ENCODE measurements at places on chromosomes 3 and 15. TPM values are rescaled to one million over a fixed set of nuclear protein-coding genes. Genes with fewer than 3 reads are reported as not detected.

DNA sequence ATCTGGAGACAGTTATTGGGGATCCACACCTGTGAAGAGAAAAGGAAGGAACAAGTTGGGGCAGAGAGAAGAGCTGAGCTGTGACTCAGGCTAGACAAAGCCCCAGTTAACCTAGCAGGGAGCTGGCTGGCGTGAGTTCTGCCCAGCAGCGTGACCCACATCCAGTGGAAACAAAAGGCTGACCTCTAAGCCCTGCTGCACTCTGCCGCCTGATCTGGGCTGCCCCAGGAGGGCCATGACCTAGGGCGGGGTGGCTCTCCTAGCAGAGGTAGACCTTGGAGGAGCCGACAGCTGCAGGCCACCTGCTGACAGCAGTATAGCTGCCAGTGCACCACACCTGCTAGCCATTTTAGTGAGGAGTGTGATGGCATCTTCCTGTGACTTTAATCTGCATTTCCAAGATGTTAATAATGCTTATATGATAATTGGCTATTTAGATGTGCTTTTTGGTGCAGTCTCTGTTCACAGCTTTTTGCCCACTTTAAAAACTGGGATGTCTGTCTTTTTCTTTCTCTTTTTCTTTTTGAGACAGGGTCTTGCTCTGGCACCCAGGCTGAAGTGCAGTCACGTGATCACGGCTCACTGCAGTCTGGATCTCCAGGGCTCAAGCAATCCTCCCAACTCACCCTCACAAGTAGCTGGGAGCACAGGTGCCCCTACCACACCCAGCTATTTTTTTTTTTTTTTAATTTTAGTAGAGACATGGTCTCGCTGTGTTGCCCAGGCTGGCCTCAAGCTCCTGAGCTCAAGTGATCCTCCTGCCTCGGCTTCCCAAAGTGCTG is 78.1 kb downstream of the LSM3 start:
- DNase-seq = no peak

GRCh38 chr3:51874889-51875288 is 512 bp downstream of the IQCF5 start:
- DNase-seq = no peak

DNA sequence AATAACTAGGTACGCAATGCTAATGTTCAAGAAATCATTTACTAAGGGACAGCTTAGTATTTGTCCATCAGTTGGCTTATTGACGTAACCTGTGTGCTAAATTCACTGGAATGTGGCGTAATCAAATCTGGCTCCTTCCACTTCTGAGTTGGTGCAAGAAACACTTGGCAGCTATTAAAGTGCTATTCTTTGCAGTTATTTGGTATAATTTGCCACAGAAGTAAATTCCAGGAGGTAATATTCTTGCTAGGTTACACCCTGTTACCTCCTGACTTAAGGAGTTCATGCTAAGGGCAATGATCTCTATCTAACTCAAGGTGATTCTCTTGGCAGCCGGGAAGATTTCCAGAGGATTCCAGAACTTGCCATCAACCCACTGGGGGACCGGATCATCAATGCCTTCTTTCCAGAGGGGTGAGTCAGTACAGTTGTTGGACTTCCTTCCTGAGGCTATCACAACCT is 25.5 kb downstream of the CHP1 start:
- DNase-seq = peak; percentile 67

DNA sequence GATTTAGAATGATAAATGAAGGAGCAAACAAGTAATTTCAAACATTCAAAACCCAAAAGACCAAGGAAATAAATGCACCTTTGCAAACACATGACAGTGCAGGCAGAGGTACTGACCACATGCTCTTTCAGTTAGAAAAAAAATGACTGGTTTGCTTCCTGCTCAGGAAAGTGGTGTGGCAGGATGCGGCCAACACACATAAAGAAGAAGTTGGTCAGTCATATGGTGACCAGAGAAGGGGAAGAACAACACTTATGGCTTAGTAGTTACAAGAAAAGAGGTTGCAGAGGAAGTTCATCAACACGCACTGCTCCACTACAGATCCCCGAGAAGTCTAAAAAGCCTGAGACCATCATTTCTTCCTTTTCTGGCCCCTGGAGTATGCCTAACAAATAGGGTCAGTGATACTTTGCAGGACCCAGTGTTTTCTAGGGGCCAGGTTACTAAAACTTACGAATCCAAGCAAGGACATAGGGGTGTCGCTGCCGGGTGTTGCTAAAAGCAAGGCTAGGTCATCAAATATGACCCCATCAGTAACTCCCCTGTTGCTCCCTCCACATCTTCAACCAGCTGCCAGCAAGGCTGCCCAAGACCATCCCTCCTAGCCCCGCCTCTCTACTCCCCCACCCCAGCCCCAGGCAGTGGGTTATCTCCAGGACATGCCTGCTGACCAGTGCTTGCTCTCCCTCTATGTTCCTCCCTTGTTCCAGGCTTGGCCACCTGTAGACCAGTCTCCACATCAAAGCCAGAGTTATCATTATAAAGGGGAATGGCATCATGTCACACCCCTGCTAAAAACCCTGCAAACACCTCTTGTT is 11.2 kb downstream of the ATP8B4 start:
- DNase-seq = peak; percentile 28

- DNase-seq = no peak
Observed at GRCh38 chr3:35241236-35241635, 398.1 kb upstream of the ARPP21 start.

GRCh38 chr3:70360979-70361760 is 48.7 kb upstream of the MDFIC2 start:
- no peak for DNase-seq

DNA sequence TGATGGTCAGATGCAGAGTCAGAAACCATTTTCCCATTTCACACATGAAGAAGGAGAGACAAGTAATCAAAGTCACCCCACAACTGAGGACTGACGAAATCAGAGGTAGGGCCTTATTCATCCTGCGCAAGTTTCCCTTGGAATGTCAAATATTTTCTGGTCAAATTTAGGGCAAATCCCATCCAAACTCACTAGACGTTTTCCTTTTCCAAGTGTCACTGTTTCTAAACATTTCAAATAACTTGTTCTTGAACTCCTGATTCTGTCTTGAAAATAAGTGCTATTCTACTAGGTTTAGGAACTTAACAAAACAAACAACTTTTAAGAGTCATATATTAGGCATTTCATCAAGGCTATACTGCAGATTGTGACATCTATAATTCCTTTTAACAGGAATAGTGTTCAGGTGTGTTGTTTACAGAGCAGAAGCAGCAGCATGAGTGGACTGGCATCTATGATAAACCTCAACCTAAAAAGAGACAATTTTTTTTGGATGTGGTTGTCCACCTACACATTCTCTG is 40.7 kb downstream of the SUMF1 start:
- no peak for DNase-seq

DNA sequence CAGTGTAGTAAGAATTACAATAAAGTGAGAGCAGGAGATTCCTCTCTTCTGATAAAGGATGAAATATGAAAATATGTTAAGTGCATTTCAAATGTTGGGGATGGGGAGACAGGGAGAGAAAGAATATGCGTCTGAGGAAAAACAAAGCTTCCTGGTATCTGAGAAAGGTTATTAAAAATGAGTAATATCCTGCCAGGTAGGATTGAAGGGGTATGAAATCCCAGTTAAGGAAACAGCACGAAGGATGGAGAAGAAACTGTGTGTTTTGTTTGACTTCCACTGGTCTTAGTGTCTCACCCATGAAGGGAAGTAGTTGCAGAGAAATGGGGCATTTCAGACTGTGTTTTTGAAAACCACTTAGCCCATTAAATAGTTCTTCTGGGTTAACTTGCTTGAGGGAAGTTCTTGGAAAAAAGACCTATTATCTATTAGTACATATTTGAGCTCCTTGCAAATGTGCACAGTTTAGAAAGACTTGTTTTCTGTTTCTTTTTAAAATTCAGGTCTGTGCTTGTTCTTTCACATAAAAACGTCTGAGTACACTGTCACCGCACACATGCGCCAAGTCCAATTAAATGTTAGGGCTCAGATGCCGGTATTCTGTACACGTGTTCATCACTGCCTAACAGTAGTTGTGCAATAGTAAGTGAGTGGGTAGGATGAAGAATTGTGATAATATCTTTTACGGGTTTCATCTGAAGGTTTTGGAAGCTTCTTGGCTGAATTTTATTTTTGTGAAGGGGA is 196.1 kb upstream of the P2RY1 start:
- DNase-seq = no peak

GRCh38 chr3:161203485-161204098 is 17.5 kb upstream of the NMD3 start:
- DNase-seq = no peak

DNA sequence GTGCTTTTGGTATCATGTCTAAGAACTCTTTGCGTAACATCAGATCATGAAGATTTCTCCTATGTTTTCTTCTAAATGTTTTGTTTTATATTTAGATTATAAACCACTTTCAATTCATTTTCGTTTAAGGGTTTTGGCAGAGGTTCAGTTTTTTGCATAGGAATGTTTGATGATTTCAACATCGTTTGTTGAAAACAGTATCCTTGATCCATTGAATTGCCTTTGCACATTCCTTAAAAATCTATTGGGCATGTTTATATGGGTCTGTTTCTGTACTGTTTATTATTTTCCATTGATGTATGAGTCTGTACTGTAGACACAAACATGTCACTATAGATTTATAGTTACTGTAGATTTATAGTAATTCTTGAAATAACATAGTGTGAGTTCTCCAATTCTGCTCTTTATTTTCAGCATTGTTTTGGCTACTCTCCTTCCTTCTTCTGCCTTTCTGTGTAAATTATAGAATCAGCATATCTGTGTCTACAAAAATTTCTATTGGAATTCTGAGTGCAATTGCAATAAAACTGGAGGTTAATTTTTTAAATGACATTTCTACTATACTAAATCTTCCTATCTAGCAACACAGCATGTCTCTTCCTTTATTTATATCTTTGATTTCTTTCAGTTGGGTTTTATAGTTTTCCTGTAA is 374.0 kb downstream of the SV2B start:
- no peak for DNase-seq

DNA sequence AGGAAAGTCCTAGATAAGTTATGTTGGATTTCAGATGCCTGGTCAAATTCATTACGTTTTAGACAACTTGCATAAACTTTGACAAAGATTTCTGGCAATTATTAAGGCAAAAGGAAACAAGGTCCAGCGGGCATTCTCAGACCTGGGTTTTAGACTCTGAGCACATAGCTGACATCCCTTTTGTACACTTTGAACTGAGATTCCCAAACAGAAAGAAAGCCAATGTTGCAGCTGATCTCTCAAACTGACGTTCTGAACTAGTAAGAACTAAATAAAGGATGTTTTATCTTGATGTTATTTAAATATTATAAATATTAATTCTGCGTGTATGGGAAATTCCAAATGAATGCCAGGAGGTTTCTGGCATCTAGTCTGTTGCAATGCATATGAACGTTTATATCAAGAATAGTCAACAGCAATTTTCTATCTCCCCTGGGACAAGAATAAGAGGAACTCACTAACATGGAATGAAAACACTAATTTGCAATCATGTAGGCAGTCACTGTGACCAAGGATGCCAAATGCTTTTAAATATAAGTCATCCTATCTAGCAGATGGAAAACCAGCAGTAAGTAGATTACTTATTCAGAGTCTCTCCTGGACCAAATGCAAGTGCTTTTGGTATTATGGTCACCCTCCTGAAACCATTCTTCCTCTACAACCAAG is 202.1 kb downstream of the GREM1 start:
- peak; percentile 38 for DNase-seq

DNA sequence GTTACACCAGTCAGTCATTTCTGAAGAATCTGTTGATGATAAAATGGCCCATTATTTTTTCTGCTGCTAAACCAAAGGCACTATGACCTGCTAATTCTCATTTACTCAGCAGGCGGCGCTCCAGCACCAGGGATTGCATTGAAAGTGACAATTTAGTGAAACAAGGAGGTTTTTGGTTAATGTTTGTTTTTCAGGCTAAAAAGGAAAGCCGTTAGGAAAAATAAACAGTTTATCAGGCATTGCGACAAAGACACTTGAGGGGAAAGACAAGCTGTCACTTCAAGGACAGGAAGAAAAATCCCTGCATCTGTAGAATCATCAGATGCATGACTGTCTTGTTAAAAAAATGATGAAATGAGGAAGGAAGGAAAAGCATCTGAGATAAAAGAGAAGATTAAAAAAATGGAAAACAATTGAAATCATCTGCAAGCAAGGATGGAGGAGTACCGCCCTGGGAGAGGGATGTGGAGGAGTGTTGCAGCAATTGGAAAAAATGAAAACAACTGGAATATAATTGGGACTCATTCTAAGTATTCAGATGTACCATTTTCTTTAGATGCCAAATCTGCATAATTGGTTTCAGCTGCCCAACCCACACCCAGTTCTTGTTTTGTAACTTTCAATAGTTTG is 54.0 kb downstream of the NR1D2 start:
- DNase-seq = peak; percentile 77

DNA sequence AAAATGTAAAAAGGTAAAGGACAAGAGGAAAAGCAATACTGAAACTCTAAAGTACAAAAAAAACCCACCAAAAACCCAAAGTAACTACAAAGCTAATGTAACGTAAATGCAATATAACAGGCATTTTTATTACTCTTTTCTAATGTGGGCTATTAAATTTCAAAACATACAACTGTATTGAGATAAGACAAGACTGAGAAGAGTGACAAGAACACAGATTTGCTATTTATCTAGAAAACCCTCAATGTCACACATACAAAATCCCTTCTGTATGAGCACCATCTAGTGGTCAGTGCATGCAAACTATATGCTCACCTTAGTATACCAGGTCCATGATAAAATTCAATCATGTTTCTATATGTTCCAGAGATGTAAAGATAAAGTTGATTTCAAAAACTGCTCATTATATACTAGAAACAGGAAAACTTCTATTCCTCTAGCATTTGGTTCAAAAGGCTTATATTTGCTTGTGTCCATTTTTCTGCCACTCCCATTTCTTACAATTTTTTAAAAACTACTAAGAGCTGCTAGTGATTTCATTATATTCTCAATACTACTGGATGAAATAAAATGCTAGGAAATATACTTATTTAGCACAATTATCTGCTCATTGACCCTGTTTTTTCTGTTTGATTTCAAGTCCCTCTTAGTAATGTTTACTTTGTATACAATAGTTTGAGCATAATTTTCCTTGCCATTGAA is 111.4 kb downstream of the DLG1 start:
- peak; percentile 82 for DNase-seq

- peak; percentile 17 for DNase-seq
Observed at GRCh38 chr15:68314563-68314962, 37.0 kb downstream of the FEM1B start.

GRCh38 chr3:51942603-51943450 is 664 bp downstream of the PARP3 start:
- peak; percentile 81 for DNase-seq

DNA sequence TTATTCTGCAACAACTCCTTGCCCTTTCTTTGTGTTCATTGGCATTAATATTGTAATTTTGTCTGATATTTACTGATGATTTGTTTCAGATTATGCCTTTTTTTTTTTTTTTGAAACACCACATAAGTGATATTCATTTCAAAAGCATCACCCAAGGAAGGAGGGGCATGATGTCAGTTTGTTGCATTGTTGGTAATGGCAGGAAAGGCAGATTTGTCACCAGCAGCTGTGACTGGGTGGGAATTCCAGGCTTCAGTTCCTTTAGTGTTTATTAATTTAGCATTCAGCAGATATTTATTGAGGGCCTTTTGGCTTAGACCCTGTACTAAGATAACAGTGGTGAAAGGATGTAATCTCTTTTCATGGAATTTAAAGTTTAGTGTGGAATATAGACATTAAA is 19.5 kb downstream of the SENP2 start:
- DNase-seq = no peak

- DNase-seq = no peak
Observed at GRCh38 chr3:153835540-153835939, 285.6 kb upstream of the ARHGEF26 start.

The NR2E3 gene
- polyA plus RNA-seq = 0.70 TPM

The DRD3 gene
- polyA plus RNA-seq = not detected

The HYAL2 gene
- polyA plus RNA-seq = 47.6 TPM

The IGDCC3 gene
- polyA plus RNA-seq = 0.08 TPM

The GTF2E1 gene
- polyA plus RNA-seq = 8.3 TPM

The FRMD5 gene
- polyA plus RNA-seq = 3.1 TPM

The COL6A5 gene
- 0.12 TPM for polyA plus RNA-seq

The RAB43 gene
- 18.1 TPM for polyA plus RNA-seq

All from stomach (tissue), 19 donors.